ENCODE measurements at places on chromosomes 2 and 18.

- DNase-seq, result no peak
These were observed 40.2 kb downstream of the RTP5 start for GRCh38 chr2:241909769-241910168.

DNA sequence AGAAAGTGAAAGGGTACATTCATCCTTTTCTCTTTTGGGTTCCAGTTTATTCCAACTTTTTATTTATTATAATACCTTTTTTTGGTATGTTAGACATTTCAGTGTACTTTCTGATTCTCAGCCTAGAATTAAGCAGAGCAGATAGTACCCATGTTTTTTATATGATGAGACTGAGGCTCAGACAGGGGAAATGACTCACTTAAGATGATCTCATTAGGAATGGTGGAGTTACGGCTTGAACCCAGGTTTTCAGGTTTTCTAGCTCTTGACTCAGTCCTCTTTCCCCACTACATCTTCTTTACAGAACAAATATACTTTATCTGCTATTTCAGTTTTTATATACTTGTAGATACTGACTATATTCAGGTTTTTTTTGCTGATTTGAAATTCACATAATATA, 51.7 kb upstream of the OTX1 start:
- no peak for DNase-seq

GRCh38 chr2:41867553-41867952, 180.3 kb upstream of the PKDCC start:
- DNase-seq, result peak; percentile 24

- no peak for DNase-seq
These were observed 42.9 kb upstream of the ATG16L1 start for GRCh38 chr2:233208382-233209116.

GRCh38 chr2:121479882-121480522, 50.7 kb upstream of the RNU4ATAC start:
- DNase-seq, result peak; percentile 66

DNA sequence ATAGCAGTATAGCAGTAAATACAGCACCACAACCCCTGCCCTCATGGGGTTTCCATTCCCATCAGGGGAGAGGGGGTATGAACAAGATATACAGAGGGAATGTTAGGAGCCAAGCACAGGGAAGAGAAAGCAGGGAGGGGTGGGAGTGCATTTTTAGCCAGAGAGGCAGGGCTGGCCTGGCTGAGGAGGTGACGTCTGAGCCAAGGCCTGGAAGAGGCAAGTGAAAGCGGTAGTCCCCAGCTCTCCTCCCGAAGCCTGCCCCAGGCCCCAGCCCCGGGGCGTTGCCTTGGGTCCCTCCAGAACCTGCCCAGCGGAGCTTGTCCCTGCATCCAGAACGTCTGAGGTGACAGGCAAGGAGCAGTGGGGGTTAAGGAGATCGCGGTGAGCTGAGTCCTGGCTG, 45.1 kb upstream of the FOSL2 start:
- DNase-seq, result no peak

- DNase-seq, result no peak
These were observed 40.6 kb upstream of the TFPI start for GRCh38 chr2:187594801-187595200.
